Kasumi-1 (cell line): ENCODE measurements at places on chromosomes 3 and 15.

- DNase-seq, result peak; percentile 68
These were observed 58.1 kb downstream of the RSRC1 start for GRCh38 chr3:158167737-158168557.

- DNase-seq, result no peak
These were observed 26.5 kb upstream of the GYG1 start for GRCh38 chr3:148964809-148965208.

- DNase-seq, result no peak
These were observed 364.9 kb downstream of the AGBL1 start for GRCh38 chr15:86444527-86444926.

DNA sequence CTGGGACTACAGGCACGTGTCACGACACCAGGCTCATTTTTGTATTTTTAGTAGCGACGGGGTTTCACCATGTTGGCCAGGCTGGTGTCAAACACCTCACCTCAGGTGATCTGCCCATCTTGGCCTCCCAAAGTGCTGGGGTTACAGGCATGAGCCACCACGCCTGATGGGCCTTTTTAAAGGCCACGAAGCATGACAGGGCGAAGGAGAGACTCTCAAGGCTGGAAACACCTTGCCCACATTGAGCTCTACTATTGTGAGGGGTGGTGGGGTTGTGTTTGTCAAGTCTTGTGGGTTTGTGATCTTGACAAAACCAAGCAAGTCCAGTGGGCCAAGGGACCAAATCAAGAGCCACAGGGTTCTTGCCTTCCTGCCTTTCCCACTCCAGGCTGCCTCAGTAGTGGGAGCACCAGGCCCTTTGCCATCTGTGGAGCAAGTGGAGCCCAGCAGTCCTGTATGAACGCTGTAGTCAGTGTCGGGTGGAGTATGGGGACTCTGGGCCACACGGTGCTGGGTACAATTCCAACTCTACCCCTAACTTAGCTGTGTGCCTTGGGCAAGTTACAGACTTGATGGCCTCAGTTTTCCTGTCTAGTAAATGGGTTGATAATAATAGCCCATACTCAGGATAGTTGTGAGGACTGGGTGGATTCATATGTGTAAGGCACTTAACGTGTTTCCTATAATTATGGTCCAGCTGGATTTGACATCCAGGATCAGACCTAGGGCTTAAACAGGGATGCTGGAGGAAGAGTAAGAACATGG is 33.3 kb downstream of the EDEM1 start:
- DNase-seq, result no peak

GRCh38 chr15:62141643-62142588 is 23.2 kb downstream of the C2CD4B start:
- no peak for DNase-seq

GRCh38 chr3:128702391-128702790 is 23.6 kb upstream of the RAB7A start:
- no peak for DNase-seq

DNA sequence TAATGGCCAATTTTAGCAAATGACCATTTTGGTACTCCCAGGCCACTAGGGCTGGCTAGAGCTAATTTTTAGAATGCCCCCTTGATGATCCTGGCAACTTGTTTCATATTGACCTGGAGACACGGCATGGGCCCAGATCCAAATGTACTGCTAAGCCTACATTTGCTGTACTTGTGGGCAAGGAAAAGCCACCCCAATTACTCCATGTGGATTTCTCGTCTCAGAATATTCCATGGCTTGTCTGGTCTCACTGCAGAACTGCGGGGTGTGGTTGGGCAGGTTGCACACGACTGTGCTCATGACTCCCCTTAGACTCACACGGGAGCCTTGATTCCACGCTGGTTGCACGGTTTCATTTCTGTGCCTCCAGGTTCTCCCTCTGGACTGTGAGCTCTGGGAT is 140.9 kb downstream of the RPLP1 start:
- no peak for DNase-seq

DNA sequence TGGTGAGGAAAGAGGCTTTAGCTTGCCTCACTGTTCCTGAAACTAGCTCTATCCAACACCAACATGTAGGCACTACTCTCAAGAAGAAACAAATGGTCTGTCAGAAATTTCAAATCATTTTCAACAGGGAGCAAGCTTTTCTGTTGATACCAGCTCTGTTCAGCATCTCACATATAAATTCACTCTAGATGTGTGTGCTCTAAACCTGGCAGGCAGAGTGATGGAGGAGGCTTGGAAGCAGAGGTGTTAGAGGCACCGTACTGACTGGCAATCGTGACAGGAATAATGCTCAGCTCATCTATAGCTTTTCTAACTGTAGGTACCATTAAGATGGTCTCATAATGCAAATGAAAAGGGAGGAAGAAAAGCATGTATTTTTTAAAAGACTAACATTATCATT is 597.2 kb upstream of the NECTIN3 start:
- no peak for DNase-seq

DNA sequence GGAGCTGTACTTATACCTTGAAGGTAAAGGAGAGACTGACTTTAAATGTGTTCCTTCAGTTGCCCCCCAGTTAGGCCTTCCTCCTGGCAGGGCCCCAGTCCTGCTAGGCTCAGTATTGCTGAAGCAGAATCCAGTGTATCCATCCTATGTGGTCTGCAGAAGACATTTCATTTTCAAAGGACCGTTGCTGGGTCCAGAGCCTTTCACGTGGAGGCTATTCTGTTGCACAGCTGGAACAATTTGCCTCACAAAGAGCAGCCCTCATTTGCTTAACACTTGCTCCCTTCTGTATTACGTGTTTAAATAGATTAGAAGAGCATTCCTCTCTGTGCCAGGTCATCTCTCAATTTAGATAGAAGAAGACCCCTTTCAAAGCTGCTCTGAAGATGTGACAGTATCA is 78.9 kb upstream of the CFAP20DC start:
- no peak for DNase-seq
